ENCODE measurements at places on chromosomes 7 and 10. TPM values are rescaled to one million over a fixed set of nuclear protein-coding genes. Genes with fewer than 3 reads are reported as not detected.
A peak's percentile ranks its signal among the peaks of the same experiment; 100 is the strongest.

The METTL27 gene
- not detected for total RNA-seq

DNA sequence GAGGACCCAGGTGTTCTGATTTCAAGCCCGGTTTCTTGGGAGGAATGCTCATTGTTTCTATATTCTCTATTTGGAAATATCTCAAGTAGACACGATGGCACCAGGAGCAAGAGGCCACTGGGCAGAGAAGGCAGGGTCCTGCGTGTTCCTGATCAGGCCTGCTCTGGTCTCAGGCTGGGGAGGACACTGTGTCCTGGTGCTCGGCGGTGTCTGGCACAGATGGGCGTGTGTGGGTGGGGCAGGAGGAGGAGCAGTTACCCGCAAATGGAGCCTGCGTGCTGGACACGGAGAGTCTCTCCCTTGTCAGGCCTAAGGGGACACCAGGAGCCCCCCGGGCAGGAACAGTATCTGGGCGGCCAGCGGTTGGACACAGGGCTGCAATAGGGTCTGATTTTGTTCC lies 25.9 kb upstream of the GOLGA7B start:
- no peak for DNase-seq

- DNase-seq, result no peak
Observed at GRCh38 chr10:36681751-36682632, 443.4 kb upstream of the ANKRD30A start.

- DNase-seq, result no peak
Observed at GRCh38 chr10:79046326-79046725, 22.4 kb upstream of the ZMIZ1 start.

- no peak for DNase-seq
Observed at GRCh38 chr7:29488977-29489376, 74.7 kb upstream of the PRR15 start.

DNA sequence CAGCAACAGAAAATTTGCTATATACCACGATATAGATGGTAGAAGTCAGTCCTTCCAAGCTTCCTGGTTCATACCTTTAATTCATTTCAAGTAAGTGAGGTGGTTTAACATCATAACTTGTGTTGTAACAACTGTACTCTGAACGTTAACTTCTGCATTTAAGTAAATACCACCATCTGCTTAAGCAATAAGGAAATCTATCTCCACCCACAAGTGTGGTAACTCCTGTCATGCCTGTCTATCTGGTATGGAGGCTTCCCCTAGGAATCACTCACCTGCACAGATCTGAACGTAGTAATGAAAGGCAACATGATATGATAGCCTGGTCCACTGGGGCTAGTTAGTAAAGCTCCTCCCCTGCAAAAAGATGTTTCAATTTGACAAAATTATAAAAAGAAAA lies 2.3 kb downstream of the ERLIN1 start:
- DNase-seq, result no peak

DNA sequence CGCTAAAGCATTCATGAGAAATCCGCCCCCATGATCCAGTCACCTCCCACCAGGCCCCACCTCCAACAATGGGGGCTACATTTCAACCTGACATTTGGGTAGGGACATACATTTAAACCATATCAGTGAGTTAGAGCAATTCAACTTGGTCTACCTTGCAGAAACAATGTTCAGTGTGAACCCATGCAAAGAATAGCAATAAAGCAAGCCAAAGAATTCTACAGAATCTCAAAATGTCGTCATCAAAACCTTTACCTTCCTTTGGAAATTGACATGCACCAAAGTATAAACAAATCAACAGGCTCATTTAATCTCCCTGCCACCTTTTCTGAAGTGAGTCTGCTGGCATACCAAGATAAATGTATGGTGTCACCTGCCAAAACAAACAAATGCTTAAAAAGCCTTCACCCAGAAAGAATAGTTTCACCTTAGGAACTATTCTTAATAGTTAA lies 68.8 kb upstream of the ABLIM1 start:
- DNase-seq, result no peak

DNA sequence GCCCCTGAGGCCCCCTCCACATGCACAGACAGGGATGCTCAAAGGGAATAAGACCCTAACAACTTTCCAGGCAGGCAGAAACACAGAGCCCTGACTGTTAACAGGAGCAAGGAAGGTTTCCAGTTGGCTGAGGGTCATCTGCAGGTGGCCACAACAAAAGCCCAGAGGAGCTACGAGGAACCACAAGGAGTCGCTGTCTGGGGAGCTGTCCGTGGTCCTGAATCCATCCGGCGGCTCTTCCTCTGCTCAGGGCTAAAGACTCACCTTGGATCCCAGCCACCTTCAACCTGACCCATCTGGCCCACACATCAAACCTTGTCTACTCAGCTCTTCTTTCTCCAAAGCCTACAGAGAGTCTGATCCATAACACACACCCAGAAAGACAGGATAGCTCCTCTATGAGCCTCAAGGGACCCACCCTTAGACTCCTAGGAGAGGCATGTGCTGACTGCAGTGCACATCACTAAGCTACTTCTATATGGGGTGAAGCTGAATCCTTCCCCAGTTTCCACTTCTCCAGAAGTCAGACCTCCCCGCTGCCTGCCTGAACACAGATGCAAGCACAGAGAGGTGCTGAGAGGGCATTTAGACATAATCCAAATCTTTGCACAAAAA lies 104.0 kb downstream of the SLIT1 start:
- peak; percentile 32 for DNase-seq

GRCh38 chr7:129370812-129371211 lies 63.4 kb upstream of the STRIP2 start:
- no peak for DNase-seq

DNA sequence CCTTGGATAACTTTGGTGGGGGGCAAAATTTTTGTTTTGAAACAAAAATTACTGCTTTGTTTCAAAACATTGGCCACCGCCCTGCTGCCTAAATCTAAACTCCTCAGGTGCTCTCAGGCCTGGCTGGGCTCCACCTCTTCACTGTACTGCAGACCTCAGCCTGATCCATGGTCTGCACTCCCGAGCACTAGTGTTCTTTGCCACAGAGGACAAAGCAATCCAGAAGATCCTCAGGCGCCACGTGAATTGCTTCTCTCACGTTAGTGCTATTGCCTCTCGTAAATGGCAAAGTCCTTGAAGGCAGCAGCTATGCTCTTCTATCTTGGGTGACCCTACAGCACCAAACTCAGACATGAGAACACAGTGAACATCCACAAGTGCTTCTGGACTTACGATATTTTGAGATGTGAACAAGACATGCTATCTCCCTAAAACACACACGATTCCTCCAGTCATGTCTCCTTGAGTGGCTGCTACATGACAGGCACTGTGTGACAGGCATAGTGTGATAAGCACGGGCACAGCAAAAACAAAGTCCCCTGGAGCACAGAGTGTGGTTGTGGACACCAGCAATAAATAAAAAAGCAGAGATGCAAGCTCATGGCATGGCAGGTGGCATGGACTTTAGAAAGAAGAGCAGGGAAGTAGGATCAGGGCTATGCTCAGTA lies 582.1 kb upstream of the DPP6 start:
- DNase-seq, result no peak

- DNase-seq, result no peak
Observed at GRCh38 chr7:84633-85020, 107.7 kb upstream of the FAM20C start.

All from MG63 (cell line).